NCI-H2081 treated with DMSO at 0.1 percent for 48 hours (cell line): ENCODE measurements at places on chromosomes 4 and X.

DNA sequence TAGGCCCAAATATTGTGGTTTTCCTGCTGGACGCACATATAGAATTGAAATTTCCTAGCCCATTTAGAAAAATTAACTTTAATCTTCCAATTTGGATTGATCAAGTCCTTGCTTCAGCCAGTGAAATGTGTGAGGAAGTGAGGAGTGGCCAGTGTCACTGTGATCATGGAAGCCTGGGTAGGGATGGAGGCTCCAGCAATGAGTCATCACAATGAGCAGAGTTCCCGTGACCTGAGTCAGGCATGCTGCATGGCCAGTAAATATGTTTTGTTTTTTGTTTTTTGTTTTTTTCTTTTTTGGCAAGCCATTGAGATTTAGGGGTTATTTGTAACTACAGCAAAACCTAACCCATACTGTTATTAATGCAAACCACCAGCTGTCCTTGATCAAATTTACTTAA lies 52.1 kb downstream of the IDS start:
- DNase-seq = no peak

GRCh38 chrX:112868586-112868985 lies 28.0 kb upstream of the AMOT start:
- no peak for DNase-seq

DNA sequence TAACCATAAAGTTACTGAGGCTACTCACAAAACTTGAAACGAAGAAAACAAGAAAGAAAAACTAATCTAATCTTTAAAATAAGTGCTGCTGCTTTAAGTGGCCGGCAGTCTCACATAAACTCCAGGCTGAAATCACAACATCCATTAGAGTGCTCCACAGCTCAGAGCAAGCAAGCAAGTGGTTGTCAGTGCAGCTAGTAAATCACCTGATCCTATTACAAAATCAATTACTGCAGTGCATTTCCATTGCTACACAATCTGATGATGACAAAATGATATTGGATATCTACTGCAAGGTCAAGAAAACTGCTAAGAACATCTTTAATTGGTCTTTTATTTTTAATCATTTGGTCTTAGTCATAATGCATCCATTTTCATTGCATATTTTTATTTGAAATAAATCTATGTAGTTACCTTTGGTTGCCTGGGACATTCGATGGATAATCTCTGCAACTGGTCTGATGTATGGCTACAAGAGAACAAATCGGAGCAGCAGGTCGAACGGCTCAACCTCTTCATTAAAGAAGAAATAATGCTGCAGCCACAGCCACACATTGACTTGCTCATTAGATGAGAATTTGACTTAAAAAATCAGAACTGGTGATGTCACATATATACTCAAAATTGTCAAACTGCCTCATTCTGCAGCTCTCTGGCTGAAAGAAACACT lies 87.7 kb downstream of the FBXW7 start:
- DNase-seq = no peak

DNA sequence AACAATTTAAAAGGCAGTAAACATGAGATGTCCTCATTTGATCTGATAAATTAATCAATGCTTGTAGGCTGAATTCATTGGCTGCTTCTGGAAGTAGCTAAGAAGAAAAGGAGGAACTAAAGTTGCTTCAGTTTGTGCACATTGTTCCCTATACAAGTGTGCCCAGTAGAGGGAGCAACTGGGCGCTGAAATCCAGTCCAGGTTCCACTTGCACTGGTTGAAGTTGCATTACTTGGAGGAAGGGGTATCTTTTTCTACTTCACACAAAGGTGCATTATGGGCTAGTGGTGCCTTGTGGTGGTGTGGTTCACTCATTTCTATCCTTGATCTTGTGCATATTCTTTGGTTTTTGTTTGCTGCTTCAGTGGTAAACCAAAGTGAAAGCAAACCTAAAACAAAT lies 67.9 kb upstream of the SOX3 start:
- DNase-seq = no peak

DNA sequence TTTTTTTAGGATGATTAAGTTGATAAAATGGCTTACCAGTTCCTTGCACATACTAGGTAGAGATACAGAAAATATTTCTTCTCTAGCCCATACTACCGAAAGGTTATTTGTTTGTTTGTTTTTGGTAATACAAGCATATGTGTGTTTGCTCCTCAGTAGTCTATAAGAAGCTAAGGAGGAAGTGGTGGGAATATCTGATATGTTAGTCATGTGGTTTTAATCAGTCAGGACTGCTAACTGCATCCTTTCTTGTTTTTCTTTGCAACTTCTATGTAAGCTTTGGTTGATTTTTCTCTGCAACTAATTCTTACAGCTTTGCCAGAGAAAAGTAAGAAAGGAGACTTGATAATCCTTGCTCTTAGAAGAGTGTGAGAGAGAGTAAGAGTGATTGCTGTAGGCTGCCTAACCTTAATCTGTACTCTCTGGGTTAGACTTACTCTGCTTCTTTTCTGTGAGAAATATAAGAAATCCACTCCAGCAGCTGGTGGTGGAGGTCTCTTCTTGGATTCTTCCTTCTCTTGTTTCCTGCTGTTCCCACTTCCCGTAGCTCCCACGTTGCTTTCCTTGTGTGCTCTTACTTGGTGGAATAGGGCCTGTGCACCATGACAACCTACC lies 28.3 kb downstream of the SEPTIN11 start:
- DNase-seq = no peak

- no peak for DNase-seq
These were observed 1566.5 kb upstream of the PCDH7 start for GRCh38 chr4:29153642-29154041.

DNA sequence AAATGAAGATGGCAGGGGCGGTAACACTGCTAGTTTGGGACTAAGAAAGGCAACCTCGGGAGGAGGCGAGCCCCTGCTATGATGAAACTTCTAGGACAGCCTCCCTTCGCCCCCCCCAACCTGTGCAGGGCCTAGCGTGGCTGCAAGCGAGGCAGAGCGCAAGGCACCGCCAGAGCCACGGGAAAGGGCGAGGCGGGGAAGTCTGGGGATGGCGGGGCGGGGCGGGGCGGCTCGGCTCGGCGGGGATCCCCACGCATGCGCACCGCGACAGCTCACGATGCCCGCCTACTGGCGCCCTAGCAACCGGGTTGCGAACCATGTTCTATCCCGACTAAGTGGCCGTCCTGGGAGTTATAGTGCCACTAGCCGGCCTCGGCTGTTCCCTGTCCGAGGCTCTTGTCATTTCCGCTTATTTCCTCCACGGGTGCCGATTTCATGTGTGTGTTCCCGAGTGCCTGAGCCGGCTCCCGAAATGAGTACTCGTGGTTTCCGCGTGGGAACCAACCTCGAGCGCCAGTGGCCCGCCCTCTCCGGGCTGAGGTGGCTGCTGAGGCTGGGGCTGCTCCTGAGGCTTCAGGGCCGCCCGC lies 28.7 kb upstream of the RBMX start:
- peak; percentile 2 for DNase-seq

DNA sequence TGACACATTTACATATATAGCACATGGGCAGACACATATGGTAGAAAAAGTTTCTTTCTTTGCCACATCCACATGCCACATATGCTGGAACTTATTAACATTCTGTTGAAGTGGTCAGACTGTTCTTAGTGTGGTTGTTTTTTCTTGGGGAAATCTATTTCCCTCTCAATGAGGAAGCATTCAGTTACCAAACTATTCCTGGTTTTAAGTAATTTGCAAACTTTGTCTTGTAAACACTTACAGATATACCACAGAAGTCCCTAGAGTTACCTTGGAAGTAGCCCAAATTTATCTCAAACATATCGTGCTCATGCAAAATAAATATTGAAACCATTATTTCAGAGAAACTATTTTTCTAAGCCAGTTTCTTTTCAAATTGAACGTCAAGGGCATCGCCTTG lies 625.5 kb upstream of the INTU start:
- DNase-seq = no peak

GRCh38 chrX:69085826-69086225 lies 79.4 kb downstream of the PJA1 start:
- no peak for DNase-seq
